ENCODE measurements at places on chromosomes 3 and 15. TPM values are rescaled to one million over a fixed set of nuclear protein-coding genes. Genes with fewer than 3 reads are reported as not detected.

CPA3 gene
- total RNA-seq, result not detected

ZIC4 gene
- total RNA-seq, result not detected

VGLL3 gene
- total RNA-seq, result 13.4 TPM

SLC7A14 gene
- total RNA-seq, result 0.95 TPM

TF gene
- 0.06 TPM for total RNA-seq

ZMYND10 gene
- total RNA-seq, result 0.54 TPM

SLC9A9 gene
- total RNA-seq, result 1.1 TPM

CHRD gene
- 0.63 TPM for total RNA-seq

CADPS gene
- 10.2 TPM for total RNA-seq

ZNF710 gene
- 26.2 TPM for total RNA-seq

DHX36 gene
- total RNA-seq, result 112 TPM

CLPX gene
- 53.6 TPM for total RNA-seq

MAGEL2 gene
- total RNA-seq, result 4.5 TPM

TFG gene
- total RNA-seq, result 81.9 TPM

WDR76 gene
- total RNA-seq, result 19.6 TPM

DMXL2 gene
- total RNA-seq, result 11.4 TPM

FOXB1 gene
- 2.1 TPM for total RNA-seq

EAF2 gene
- 6.0 TPM for total RNA-seq

LRRC28 gene
- 20.2 TPM for total RNA-seq

CP gene
- total RNA-seq, result 2.6 TPM

SIDT1 gene
- total RNA-seq, result not detected

EXD1 gene
- 0.54 TPM for total RNA-seq

KNL1 gene
- 22.5 TPM for total RNA-seq

TIMP4 gene
- total RNA-seq, result 8.7 TPM

SYNPR gene
- total RNA-seq, result 0.54 TPM

DNAH12 gene
- not detected for total RNA-seq

ANKUB1 gene
- not detected for total RNA-seq

LNP1 gene
- total RNA-seq, result 8.7 TPM

CCR3 gene
- total RNA-seq, result not detected

LMAN1L gene
- not detected for total RNA-seq

CFAP20DC gene
- 2.8 TPM for total RNA-seq

CALML4 gene
- 12.5 TPM for total RNA-seq

COLQ gene
- 1.9 TPM for total RNA-seq

CHDH gene
- 10.3 TPM for total RNA-seq

RARB gene
- total RNA-seq, result 0.22 TPM

All from H1 (cell line).